Motor neuron (in vitro differentiated cells): ENCODE measurements at places on chromosomes 6 and 20. TPM values are rescaled to one million over a fixed set of nuclear protein-coding genes. Genes with fewer than 3 reads are reported as not detected.

PM20D2 gene
- total RNA-seq, result 8.1 and 8.3 TPM in 2 replicates

MYBL2 gene
- total RNA-seq, result 1.1 and 1.5 TPM in 2 replicates

LINC00237 gene
- total RNA-seq, result 0.33 and 0.50 TPM in 2 replicates

VSX1 gene
- total RNA-seq, result 0.36 and 1.2 TPM in 2 replicates

RAET1G gene
- total RNA-seq, result 0.73 TPM in 1 of 2 replicates, not detected in the other

CYP39A1 gene
- 3.3 and 4.0 TPM in 2 replicates for total RNA-seq

ATP6V1G2 gene
- 99.1 and 110 TPM in 2 replicates for total RNA-seq

STX7 gene
- total RNA-seq, result 35.3 and 40.2 TPM in 2 replicates

AVP gene
- total RNA-seq, result 0.22 TPM in 1 of 2 replicates, not detected in the other

ZNF133 gene
- 15.6 and 15.8 TPM in 2 replicates for total RNA-seq

DCDC2 gene
- 0.59 and 1.5 TPM in 2 replicates for total RNA-seq

BPI gene
- 1.1 TPM in 1 of 2 replicates, not detected in the other for total RNA-seq

ACOT13 gene
- 16.7 and 17.0 TPM in 2 replicates for total RNA-seq
